ENCODE measurements at places on chromosomes 4 and X.

DNA sequence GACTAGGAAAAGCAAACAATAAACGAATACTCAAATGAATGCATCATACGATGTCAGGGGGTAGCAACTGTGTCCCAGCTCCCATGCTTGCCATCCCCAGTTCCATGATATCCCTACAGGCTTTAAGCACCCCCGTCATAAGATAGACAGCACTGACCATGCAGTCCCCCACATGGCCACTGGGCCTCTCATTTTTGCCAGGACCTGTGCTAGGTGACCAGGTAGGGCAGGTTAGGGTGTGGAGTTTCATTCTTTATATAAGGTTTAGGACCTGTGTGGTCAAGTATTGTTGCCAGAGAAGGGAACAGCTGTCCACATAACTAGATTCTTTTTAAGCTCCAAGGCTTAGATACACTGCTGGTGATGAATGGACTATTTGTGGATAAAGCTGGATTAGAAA lies 9.7 kb downstream of the PPEF2 start:
- peaks cover 37% of the 10 kb centered on the region for H3K27me3 ChIP-seq
- no peak overlapping the region for H3K27ac ChIP-seq
- H3K4me1 ChIP-seq = no peaks in the 10 kb centered on the region
- no peaks in the 10 kb centered on the region for H3K36me3 ChIP-seq

- no peaks in the 10 kb centered on the region for H3K4me1 ChIP-seq
- H3K27ac ChIP-seq = no peak overlapping the region
- no peak overlapping the region for H3K4me3 ChIP-seq
- DNase-seq = no peak
These were observed 89.9 kb upstream of the PRKX start for GRCh38 chrX:3803305-3803704.

GRCh38 chrX:2708021-2708420 lies 16.9 kb downstream of the CD99 start:
- peak overlapping the region; percentile 8 for H3K4me3 ChIP-seq
- no peak for DNase-seq
- H3K27ac ChIP-seq = peak overlapping the region; percentile 91
- peaks cover 86% of the 10 kb centered on the region for H3K4me1 ChIP-seq

- DNase-seq = no peak
- H3K27ac ChIP-seq = no peak overlapping the region
- peaks cover 14% of the 10 kb centered on the region for H3K4me1 ChIP-seq
These were observed 190.6 kb downstream of the PPP3CA start for GRCh38 chr4:101156619-101157310.

GRCh38 chrX:112759512-112759911 lies 79.8 kb upstream of the LHFPL1 start:
- no peaks in the 10 kb centered on the region for H3K27me3 ChIP-seq
- no peaks in the 10 kb centered on the region for H3K36me3 ChIP-seq
- no peak overlapping the region for H3K4me3 ChIP-seq
- H3K27ac ChIP-seq = no peak overlapping the region
- no peaks in the 10 kb centered on the region for H3K4me1 ChIP-seq
- DNase-seq = no peak

- no peaks in the 10 kb centered on the region for H3K36me3 ChIP-seq
- H3K4me1 ChIP-seq = no peaks in the 10 kb centered on the region
- peaks cover 15% of the 10 kb centered on the region for H3K27me3 ChIP-seq
- no peak for DNase-seq
These were observed 63.1 kb downstream of the COX18 start for GRCh38 chr4:73006286-73006990.

- peaks cover 13% of the 10 kb centered on the region for H3K4me1 ChIP-seq
- no peak for DNase-seq
- H3K36me3 ChIP-seq = peaks cover 41% of the 10 kb centered on the region
These were observed 60.7 kb downstream of the ANTXR2 start for GRCh38 chr4:80012291-80012690.

GRCh38 chrX:16160729-16161128 lies 6.6 kb upstream of the MAGEB17 start:
- no peaks in the 10 kb centered on the region for H3K27me3 ChIP-seq
- DNase-seq = no peak
- H3K36me3 ChIP-seq = no peaks in the 10 kb centered on the region
- H3K27ac ChIP-seq = no peak overlapping the region
- no peak overlapping the region for H3K4me3 ChIP-seq
- no peaks in the 10 kb centered on the region for H3K4me1 ChIP-seq

GRCh38 chrX:115191490-115192243 lies 2.5 kb downstream of the RBMXL3 start:
- H3K27me3 ChIP-seq = no peaks in the 10 kb centered on the region
- no peak for DNase-seq
- H3K4me1 ChIP-seq = no peaks in the 10 kb centered on the region
- H3K4me3 ChIP-seq = no peak overlapping the region
- H3K36me3 ChIP-seq = no peaks in the 10 kb centered on the region

GRCh38 chrX:124405868-124406267 lies 59.5 kb downstream of the SH2D1A start:
- H3K27me3 ChIP-seq = no peaks in the 10 kb centered on the region
- no peaks in the 10 kb centered on the region for H3K4me1 ChIP-seq
- no peak for DNase-seq
- no peak overlapping the region for H3K4me3 ChIP-seq
- H3K36me3 ChIP-seq = no peaks in the 10 kb centered on the region

GRCh38 chrX:38154818-38155217 lies 65.9 kb downstream of the SRPX start:
- H3K27ac ChIP-seq = no peak overlapping the region
- H3K4me3 ChIP-seq = no peak overlapping the region
- H3K4me1 ChIP-seq = no peaks in the 10 kb centered on the region

- DNase-seq = no peak
- H3K4me3 ChIP-seq = no peak overlapping the region
- H3K4me1 ChIP-seq = no peaks in the 10 kb centered on the region
- no peak overlapping the region for H3K27ac ChIP-seq
These were observed 292.9 kb downstream of the USP46 start for GRCh38 chr4:52366191-52366590.

DNA sequence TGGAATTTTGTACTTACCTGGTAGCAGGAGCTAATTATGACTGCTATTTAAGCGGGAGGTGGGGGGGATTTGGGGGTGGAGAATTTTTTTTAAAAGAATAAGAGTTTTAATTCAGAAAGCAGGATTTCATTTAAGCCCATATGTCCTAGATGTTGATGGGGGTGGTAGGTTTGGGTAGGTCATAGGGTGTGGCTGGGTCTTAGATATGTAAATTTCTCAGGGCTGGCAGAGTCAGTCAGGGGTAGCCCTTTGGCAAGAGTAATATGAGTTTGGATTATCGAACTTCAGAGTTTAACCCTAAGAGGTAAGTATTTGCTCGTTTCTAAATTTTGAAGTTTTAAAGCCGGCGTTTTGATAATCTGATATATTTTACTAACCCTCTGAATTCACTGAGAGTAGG lies 35.2 kb upstream of the COX18 start:
- DNase-seq = no peak
- H3K4me1 ChIP-seq = no peaks in the 10 kb centered on the region
- H3K36me3 ChIP-seq = peaks cover 84% of the 10 kb centered on the region
- H3K27ac ChIP-seq = no peak overlapping the region
- H3K27me3 ChIP-seq = no peaks in the 10 kb centered on the region

DNA sequence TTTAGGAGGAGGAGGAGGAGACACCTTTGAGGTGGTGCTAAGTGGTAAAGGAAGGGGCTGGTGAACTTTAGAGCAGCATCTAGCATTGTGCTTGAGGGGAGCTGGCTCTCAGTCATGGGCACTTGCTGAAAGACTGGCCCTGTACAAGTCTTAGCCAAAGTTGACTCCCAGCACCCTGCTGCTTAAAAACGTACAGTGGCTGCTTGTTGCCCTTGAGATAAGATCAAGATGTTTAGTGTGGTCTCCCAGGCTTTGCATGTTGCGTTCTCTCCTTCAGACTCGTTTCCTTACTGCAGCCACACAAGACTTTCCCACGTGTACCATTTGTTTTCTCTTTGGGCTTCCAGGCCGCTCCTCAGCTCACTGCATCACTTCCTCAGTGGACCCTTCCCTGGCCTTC lies 1.8 kb downstream of the MED28 start:
- no peak overlapping the region for H3K27ac ChIP-seq
- peak overlapping the region; percentile 99 for H3K4me3 ChIP-seq
- DNase-seq = no peak
- H3K4me1 ChIP-seq = peaks cover 74% of the 10 kb centered on the region
- no peaks in the 10 kb centered on the region for H3K27me3 ChIP-seq
- peaks cover 42% of the 10 kb centered on the region for H3K36me3 ChIP-seq

DNA sequence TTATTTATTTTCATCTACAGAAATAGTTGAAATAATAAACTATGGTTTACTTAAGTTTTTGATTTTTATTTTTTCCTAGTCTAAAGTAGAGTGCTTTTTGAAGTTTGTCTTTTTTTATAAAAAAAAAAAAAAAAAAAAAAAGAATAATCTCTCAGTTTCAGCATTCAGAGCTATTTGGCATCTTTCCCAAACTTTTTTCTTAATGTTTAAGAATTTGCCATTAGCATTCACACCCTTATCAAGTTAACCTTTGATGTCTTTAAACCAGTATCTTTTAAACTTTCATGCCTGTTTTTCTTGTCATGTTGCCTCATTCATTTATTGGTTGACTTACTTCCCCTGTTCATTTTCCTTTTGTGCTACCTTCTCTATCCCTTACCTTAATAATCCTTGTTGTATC lies 60.9 kb upstream of the FHDC1 start:
- H3K4me3 ChIP-seq = no peak overlapping the region
- no peak for DNase-seq
- H3K36me3 ChIP-seq = peaks cover 42% of the 10 kb centered on the region
- no peaks in the 10 kb centered on the region for H3K27me3 ChIP-seq
- H3K27ac ChIP-seq = no peak overlapping the region

- no peak overlapping the region for H3K4me3 ChIP-seq
- H3K4me1 ChIP-seq = no peaks in the 10 kb centered on the region
- H3K27ac ChIP-seq = no peak overlapping the region
- no peak for DNase-seq
- no peaks in the 10 kb centered on the region for H3K27me3 ChIP-seq
These were observed 1364.4 kb downstream of the STIM2 start for GRCh38 chr4:28225050-28225449.

- peak overlapping the region; percentile 55 for H3K4me3 ChIP-seq
- no peak for DNase-seq
- H3K36me3 ChIP-seq = no peaks in the 10 kb centered on the region
These were observed 29.9 kb upstream of the GPC4 start for GRCh38 chrX:133444952-133445831.

GRCh38 chrX:39759526-39760224 lies 338.1 kb downstream of the BCOR start:
- peak; percentile 23 for DNase-seq
- H3K36me3 ChIP-seq = no peaks in the 10 kb centered on the region
- H3K27me3 ChIP-seq = no peaks in the 10 kb centered on the region

DNA sequence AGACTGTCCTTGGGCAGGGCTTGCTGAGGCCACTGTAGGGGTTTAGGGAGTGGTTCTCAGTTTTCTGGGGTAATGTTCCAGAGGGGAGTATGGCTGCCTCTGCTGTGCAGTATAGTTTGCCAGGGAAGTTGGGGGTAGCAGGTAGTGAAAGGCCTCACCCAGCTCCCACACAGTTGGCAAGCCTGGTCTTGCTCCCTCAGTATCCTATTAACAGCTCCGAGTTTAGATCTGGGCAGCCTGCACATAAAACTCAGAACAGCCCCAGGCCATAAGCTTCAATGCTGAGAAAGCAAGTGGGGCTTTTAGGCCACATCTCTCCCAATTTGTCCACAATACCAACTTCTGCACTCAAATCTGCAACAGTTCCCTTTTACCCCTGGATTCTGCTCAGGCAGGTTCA lies 205.2 kb downstream of the GALNTL6 start:
- H3K4me3 ChIP-seq = no peak overlapping the region
- no peak overlapping the region for H3K27ac ChIP-seq
- DNase-seq = no peak
- H3K4me1 ChIP-seq = no peaks in the 10 kb centered on the region
- no peaks in the 10 kb centered on the region for H3K27me3 ChIP-seq
- H3K36me3 ChIP-seq = no peaks in the 10 kb centered on the region

DNA sequence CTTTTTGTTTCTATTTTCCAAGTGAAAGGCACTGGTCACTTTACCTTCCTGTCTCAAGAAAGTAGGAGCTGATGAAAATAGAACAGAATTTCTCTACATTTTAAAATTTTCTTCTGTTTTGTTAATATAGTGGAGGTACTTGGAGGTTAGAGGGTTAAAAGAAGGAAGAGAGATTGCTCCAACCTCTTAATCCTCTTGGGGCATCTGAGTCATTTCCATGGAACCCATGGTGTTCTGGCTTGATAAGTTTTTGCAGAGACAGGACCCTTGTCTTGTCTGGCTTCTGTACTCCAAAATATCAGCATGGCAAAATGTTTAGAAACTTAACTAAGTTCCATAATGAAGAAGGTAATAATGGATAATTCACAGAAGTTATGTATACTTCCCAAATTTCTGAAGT lies 727.2 kb downstream of the C4orf33 start:
- H3K4me1 ChIP-seq = peaks cover 3% of the 10 kb centered on the region
- DNase-seq = no peak
- no peaks in the 10 kb centered on the region for H3K36me3 ChIP-seq
- H3K27ac ChIP-seq = no peak overlapping the region
- no peaks in the 10 kb centered on the region for H3K27me3 ChIP-seq

Measured in left ventricle myocardium inferior (tissue), 1 donor.